ENCODE measurements at places on chromosomes 2 and 18.

DNA sequence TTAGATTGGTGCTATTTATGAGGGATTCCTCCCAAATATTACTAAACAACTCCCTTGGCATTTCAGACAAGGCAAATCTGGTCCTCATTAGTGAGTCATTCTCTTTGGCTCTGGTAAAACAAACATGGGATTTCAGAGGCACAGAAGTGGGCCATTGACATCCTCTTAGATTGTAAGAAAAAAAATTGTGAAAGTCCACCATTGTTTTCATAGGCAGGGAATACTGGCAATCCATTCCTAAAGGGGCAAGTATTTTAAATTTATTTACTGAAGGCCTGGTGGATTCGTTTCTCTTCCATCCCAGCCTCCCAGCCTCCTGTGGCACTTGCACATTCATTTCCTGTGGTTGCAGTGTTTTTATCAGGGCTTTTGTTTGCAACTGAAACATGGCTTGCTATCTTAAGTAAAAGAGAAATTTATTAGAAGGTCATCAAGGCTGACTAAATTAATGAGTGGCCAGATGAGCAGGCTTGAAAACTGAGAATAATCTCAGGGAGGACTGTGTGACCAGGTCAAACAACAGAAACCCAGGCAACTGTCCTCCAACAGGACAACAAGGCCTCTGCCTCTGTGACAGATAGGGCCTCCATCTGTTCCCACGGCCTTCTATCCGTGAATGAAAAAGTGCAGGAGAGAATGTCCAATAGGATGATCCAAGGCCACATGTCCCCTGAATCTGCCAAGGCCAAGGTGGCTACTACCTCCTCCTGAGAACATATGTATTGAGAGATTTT is 23.1 kb upstream of the TNFAIP6 start:
- no peak for DNase-seq

DNA sequence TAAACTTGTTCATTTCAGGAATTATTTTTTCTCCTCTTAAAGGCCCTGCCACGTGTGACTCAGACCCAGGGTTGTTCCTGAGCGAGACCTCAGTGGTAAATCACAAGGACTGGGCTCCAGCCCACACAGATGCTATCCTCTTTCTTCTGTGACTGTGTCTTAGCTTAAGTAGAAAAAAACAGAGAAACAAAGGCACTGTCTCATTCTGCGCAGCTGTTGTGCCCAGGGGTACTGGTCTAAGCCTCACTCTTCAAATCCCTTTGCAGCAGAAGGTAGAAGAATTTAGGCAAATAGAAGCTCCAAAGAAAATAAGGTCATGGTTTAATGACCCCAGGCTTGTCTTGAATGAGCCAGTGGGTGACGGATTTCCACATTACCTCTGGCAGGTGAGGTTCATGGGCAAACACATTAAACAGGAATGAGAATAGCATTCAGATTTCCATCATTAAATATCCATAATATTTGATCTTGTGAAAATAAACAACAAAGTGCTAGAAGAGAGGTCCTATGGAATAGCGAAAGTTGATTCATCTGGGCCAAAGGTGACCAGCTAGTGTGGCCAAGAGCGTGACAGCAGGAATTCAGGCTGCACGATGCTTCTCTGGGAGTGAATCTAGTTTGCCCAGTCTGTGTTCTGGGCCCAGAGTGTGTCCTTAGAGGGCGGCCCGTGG is 63.3 kb downstream of the LIPG start:
- peak; percentile 32 for DNase-seq

DNA sequence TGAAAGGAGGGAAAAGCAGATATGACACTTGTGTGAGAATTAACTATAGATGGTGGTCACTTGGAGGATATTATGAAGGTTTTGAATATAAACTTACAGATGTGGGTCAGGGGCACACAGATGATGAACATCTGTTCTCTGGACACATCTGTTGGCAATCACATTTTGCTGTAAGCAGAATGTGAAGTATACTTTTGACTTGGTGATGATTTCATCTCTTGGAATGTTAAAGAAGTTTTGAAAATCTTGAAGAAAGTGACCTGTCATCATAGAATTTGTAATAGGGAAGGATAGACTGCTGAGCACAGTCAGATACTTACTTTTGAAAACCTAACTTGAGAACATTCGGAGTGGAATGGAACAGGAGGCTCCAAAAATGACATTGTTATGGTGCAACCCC is 40.2 kb downstream of the PIKFYVE start:
- DNase-seq, result no peak

- no peak for DNase-seq
Observed at GRCh38 chr2:24008672-24009366, 1.1 kb upstream of the MFSD2B start.

DNA sequence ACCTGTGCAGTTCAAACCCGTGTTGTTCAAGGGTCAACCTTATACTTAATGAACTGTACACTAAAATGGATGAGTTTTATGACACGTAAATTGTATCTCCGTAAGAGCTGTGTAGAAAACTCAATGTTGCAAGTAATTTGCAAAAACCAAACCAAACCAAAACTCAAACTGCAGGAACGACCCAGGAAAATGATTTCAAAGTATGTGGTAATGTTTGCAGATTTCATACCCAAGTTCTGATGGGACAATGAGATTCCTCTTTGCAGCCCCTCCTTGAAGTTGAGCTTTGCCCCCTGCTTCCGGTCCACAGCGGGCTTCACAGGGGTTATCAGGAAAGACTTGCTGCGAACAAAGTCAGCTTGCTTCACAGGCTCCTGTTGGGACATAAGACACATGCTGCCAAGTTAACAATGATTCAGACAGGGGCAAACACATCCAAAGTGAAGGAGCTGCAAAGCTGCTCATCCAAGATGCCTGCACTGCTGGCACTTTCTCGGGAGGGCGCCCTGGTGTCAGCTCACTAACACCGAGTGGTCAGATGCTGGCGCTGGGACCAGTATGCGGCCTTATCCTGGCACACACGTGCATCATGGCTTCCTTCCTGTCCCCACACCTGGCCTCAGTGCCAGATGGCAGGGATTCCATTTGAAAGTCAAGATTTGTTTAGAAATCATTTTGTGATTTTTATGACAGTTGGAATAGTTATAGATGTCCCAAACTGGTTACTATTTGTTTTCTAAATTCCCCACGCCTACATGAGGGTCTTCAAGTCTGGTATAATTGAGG is 65.2 kb upstream of the MGAT4A start:
- peak; percentile 32 for DNase-seq

GRCh38 chr2:109164739-109165221 is 35.8 kb downstream of the SH3RF3 start:
- no peak for DNase-seq

- no peak for DNase-seq
Observed at GRCh38 chr2:27231921-27232320, 14.8 kb downstream of the CAD start.

- no peak for DNase-seq
Observed at GRCh38 chr2:10035633-10036032, 7.7 kb upstream of the KLF11 start.

GRCh38 chr18:60372132-60372531 is 443 bp downstream of the MC4R start:
- DNase-seq, result no peak

- no peak for DNase-seq
Observed at GRCh38 chr2:85250045-85250444, 77.7 kb downstream of the TGOLN2 start.

- no peak for DNase-seq
Observed at GRCh38 chr18:9683418-9684396, 24.4 kb upstream of the RAB31 start.

- no peak for DNase-seq
Observed at GRCh38 chr2:199679883-199680282, 171.1 kb downstream of the FTCDNL1 start.

DNA sequence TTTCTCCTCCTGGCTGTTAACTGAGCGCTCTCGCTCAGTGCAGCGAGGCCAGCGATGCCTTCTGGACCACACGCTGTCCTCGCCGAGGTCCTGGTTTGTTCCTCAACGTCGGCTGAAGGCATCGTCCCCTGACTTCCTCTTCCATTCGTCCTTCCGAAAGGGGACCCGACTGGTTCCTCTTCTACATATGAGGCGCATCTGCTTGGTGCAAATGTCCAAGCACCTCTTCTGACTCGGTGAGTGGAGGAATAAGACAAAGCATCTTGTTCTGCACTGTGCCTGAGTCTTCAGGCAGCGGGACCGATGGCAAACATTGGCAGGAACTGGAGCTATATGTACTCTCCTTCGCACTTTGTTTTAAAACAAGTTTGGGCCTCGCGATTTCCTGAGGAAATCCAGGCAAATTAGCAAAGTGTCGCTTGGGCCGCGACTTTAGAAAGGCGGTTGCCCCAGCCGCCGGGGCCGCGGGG is 621 bp upstream of the KCNS3 start:
- peak; percentile 58 for DNase-seq

DNA sequence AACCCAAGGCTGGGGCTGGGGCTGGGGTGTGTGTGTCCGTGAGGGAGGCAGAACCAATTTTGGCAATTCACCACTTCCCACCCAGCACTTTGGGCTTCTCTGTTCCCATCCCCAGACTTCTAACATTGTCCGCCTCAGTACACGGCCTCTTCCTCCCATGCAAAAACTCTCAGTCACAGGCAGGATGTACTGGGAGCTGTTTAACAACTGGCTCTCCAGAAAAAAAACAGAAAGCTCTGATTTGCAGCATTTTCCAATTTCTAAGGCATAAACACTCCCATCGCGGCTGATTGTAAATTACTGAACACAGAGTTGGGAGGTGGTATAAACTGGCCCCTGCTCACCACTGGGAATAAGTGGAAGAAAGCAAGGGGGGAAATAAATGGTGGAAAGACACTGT is 73.1 kb upstream of the MAP4K3 start:
- DNase-seq, result no peak

DNA sequence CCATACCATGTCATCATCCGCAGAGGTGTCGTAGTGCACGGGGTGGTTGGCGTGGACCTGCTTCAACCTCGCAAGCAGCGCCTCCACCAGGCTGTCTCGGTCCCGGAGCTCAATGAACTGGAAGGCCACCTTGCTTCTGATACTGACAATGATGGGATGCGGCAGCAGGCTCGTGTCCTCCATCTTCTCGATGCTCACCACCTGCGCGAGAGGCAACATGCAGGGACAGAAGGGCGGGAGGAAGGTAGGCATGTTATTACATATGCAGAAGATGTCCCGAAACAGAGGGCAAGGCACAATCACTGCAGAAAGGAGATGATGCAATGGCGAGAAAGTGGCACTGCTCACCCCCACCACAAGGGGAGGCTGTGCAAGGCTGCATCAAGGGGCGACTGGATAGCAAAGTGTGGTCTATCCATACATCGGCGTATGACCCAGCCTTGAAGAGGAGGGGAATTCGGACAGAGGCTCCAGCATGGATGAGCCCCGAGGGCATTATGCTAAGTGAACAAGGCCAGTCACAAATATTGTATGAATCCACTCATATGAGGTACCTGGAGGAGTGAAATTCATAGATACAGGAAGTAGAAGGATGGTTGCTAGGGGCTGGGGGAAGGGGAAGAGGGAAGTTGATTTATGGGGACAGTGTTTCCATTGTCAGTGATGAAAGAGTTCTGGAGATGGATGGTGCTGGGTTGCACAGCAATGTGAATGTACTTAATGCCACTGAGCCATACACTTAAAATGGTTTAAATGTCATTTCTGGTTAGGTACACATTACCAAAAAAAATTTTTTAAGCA is 36.6 kb downstream of the RPL31 start:
- no peak for DNase-seq

- DNase-seq, result no peak
Observed at GRCh38 chr2:205261516-205262020, 420.7 kb upstream of the NRP2 start.

- DNase-seq, result no peak
Observed at GRCh38 chr2:4618141-4618540, 914.8 kb downstream of the DCDC2C start.

- DNase-seq, result no peak
Observed at GRCh38 chr2:207487650-207488311, 42.0 kb upstream of the CREB1 start.

- peak; percentile 59 for DNase-seq
Observed at GRCh38 chr2:204108330-204108751, 171.8 kb downstream of the ICOS start.

DNA sequence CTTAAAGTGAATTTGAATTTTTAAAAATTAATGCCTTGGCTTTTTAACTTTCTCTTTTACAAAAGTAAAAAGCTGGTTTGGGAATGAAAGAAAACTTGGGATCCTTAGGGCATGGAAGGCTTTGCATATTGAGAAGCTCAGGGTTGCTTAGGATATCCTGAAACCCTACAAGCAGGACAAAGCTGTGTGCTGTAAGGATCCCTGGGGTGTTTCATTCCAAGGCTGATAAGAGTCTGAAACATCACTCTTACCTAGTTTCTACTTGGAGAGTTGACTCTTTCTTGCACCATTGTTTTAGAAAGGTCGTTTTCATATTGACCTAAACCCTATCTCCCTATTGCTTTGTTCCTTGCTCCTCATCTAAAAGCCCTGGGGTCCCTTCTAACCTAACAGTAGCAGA is 325.9 kb upstream of the NT5C1B start:
- DNase-seq, result no peak

- no peak for DNase-seq
Observed at GRCh38 chr2:234752966-234753365, 198.9 kb upstream of the SH3BP4 start.

DNA sequence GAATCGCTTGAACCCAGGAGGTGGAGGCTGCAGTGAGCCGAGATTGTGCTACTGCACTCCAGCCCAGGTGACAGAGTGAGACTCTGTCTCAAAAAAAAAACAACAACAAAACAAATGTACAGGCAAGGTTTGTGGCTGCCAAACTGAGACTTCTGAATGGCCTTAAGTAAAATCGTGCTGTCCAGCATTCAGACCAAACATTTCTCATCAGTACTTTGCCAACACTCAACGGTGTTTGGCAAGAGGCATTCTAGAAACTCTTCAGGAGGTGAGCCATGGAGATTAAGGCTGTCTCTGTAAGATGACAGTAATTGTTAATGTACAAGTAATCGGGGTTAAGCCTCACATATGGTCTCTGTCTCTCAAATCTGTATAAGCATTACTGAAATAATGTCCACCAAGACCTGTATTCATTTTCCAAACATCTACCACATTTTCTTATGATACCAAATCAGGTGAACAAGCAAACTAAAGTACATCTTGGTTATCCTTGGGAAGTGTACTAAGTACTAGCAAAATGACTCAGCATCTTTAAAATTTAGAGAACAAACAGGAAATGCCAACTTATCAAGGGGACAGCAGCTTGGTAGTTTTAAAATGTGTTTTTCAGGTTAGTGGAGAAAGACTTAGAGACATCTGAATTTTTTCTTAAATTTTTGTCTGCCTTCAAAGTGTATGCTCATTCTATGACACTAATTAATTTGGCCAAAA is 29.3 kb downstream of the SERPINE2 start:
- DNase-seq, result no peak

- no peak for DNase-seq
Observed at GRCh38 chr2:182680837-182681236, 35.2 kb upstream of the DNAJC10 start.

DNA sequence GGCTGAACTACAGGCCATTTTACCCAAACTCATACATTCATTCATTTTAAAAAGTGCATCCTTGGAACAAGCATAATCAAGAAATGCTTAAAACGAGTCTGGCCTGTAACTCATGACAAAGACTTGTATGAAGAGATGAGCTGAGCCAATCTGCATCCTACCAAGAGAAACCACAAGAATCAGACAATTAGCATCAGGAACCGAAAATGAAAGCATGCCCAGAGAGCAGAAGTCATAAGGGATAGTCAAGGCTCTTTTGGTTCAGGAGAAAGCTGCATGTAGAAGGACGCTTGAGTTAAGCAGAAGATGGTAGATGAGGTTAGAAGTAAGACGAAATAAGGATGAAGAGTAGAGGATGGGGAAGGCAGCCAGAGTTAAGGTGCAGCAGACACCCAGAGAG is 137.0 kb upstream of the CTNNA2 start:
- no peak for DNase-seq

Measured in ecto neural progenitor cell (in vitro differentiated cells).